ENCODE measurements at places on chromosomes 12 and 14.

DNA sequence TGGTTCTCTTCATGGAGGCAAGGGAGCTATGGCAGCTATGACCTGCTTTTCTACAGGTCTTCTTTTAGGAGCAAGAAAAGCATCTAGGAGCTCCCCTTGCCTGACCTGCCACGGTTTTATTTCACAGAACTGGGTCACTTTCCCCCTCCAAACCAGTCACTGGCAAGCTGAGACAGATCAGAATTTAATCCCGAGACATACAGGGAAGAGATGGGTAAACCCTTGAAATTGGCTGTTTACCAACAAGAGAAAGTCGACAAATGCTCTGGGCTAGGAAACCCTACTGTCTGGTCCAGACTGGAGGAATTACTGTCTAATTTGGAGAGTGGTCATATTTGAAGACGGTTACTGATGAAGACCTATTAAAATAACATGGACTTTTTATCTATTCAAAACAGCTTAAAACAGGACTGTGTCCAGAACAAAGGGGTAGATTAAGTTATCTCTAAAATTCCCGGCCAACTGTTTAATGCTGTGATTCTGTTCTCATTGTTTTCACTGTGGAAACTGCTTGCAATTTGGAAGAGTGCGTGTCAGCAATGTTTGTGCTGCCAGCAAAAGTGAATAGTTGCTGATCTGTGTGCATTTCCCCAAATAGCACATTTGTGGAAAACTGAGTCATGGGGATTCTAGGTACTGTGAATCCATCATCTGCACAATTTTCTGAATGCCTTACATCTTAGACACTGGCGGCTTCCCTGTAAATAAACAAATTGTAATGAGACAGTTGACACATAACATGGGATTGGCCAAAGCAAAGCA lies 73.4 kb upstream of the EEA1 start:
- no peak for DNase-seq

- no peak for DNase-seq
Observed at GRCh38 chr12:103903993-103904392, 26.2 kb upstream of the HSP90B1 start.

- peak; percentile 32 for DNase-seq
Observed at GRCh38 chr12:75892731-75893408, 138.7 kb downstream of the PHLDA1 start.

GRCh38 chr12:4300883-4301282 lies 20.1 kb upstream of the TIGAR start:
- DNase-seq, result no peak

GRCh38 chr14:85129921-85130320 lies 400.0 kb upstream of the FLRT2 start:
- no peak for DNase-seq

- DNase-seq, result no peak
Observed at GRCh38 chr14:59772233-59772632, 98.3 kb downstream of the RTN1 start.

DNA sequence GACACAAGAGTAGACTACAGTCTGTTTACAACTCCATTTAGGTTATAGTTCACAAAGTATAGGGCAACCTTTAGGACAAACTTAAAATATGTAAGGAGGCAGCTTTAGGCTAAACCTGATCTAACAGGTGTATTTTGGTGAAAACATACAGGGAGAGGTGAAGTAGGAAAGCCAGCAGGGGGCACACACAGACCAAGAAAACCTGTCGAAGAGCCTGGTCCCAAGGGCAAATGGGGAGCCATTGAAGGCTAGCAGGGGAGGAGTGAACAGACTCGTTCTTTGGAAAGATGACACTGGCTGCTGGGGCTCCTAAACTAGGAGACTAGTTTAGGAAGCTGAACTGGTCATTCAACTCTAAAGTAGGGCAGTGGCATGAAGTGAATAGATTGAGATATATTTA lies 138.8 kb upstream of the WSCD2 start:
- peak; percentile 28 for DNase-seq

- peak; percentile 50 for DNase-seq
Observed at GRCh38 chr14:59918824-59919569, 947 bp upstream of the LRRC9 start.

DNA sequence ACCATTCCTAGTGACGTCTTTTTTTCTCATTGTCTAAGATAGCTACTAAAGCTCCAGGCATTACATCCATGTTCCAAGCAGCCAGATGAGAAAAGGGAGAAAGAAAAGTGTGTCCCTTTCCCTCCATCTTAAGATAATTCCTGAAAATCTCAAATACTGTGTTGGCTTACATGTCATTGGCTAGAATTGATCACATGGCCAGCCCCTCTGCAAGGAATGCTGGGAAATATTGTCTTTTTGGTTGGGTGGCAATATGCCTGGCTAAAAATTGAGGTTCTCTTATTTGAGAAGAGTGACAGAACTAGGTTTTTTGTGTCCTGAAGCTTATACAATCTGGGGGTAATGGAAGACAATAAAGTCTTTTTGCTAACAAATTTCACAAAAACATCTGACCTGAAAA lies 264.3 kb downstream of the RPAP3 start:
- no peak for DNase-seq

- DNase-seq, result no peak
Observed at GRCh38 chr14:70664698-70665447, 23.2 kb downstream of the TTC9 start.

DNA sequence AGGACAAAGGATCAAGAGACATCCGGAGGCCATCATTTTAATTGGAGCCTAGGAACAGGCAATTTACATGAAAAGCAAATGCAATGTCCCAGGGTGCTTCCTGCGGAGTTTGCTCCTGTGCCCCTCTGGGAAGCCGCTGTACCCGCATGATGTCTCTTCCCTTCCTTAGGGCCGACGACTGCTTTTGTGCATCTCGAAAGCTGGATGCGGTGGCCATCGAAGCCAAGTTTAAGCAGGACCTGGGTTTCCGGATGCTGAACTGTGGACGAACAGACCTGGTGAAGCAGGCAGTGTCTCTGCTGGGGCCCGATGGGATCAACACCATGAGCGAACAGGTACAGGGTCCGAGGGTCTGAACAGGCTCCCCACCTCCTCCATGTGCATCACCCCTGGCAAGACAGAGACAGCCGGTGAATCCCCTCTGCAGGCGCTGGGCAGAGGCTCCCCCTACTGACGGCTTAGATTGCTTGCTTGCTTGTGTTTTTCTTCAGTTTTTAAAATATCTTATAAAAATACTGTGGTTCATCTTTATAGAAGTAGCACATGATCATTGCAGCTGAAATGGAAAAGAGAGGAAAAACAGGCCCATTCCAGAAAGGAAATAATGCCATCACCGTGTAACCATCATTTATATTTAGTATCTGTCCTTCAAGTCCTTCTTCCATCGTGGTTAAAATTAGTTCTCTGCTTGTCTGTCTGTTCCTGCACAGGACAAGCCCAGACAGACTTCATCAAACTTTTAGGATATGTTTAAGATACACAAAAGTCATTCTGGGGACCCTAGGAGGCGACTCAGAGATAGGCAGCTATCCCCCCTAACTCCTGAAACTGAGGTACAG lies 75.4 kb upstream of the PWP1 start:
- DNase-seq, result peak; percentile 60

DNA sequence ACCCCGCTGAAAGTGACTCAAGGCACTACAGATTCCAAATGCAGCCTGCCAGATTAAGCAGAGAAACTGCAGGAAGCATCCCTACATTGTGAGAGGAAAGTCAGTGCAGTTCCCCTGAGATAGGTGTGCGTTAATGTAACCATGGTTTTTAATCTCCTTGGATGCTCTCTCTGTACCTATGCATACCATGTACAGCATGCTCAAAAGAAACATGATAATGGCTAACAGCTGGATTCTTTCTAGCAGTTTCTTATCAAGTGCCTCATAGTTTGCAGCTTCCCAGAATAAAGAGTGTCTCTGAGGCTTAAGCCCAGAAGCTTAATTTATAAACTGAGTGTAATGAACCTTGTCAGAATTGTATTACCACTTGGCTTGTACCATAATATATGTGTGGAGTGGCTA lies 17.1 kb upstream of the MDM1 start:
- no peak for DNase-seq

- DNase-seq, result no peak
Observed at GRCh38 chr12:33825986-33826602, 196.2 kb upstream of the ALG10 start.

DNA sequence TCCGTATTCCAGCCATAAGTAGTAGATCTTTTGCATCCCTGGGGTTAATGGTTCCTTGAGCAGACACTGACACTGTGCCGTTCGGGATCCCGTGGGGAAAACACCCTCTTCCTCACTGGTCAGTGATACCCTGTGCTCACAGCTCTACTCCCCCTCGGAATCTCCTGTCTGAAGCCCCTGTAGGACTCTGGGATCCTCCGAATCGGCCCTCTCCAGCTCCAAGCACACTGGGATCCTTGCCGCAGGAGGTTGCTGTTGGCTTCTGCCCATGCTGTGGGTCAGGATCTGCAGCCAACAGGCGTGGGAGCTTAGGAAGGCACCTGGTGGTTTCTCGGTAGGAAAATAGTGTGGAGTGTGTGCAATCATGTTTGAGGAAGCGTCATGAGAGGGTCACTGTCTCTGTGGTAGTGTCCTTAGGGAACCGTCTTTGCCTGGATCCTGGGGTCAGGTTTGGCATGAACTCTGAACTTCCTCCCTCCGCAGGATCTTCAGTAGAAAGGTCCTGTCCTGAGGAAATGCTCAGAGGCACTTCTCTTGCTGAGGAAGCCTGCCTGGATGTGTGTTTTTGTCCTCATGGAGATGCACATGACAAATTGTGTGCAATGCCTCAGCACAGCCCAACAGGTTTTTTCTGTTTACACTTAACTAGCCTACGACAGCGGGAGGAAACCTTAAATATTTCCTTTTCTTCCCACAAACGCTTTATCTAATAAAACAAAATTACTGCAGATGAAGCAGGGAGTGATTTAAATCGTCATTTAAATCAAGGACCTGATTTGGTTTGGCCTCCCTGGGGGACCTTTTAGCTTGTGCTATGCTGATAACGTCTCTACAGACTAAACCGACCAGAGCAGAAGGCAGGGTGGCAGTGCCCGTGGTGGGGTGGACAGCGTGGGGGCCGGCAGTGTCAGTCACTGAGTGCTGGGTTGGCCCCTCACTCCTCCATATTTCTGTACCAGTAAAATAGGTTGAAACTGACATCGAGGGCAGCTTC lies 18.7 kb downstream of the FBXL14 start:
- DNase-seq, result peak; percentile 48

- DNase-seq, result no peak
Observed at GRCh38 chr14:94663538-94663937, 51.3 kb downstream of the SERPINA3 start.

DNA sequence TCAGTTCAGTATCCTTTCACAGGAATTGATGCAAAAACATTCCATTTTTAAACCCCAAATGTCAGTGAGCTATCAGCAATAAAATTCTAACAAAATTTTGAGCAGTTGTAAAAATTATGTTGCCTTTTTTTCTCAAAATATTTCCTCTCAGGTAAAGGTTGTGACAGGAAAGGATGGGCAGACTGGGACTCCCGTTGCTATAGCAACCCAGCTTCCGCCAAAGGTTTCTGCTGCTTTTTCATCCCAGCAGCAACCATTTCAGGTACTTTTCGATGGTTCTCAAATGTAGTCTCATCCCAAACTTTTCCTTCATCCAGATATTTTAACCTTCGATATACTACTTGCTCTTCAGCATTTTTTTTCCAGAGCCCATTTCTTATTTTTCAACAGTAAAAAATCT lies 13.6 kb downstream of the EP400 start:
- no peak for DNase-seq

- DNase-seq, result no peak
Observed at GRCh38 chr12:112806721-112807120, 15.2 kb downstream of the RPH3A start.

DNA sequence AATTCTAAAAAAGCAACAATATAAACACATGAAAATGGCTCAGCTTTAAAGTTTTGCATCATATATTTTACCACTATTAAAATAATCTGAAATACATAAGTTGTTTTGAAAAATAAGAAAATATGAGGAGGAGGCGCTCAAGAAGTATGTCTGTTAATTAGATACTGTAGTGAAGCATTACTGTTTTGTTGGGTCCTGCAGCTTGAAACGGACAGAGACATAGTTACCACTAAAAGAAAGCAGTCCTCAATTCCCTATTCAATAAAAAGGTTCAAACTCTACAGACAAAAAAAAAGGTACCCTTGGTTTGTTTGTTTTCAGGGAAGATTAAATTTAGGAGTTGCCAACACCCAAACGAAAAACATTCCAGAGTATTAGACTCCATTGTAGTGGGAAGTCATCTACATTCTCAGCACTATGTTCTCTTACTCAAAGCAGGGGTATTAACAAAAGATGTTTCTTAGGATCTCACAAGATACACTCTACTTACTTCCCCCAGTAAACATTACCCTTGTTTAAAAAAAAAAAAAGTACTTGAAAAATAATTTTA lies 3.0 kb downstream of the PAWR start:
- DNase-seq, result no peak

- DNase-seq, result no peak
Observed at GRCh38 chr12:122869207-122869973, 26.5 kb downstream of the VPS37B start.

GRCh38 chr12:13368971-13369370 lies 172.4 kb downstream of the EMP1 start:
- DNase-seq, result no peak

DNA sequence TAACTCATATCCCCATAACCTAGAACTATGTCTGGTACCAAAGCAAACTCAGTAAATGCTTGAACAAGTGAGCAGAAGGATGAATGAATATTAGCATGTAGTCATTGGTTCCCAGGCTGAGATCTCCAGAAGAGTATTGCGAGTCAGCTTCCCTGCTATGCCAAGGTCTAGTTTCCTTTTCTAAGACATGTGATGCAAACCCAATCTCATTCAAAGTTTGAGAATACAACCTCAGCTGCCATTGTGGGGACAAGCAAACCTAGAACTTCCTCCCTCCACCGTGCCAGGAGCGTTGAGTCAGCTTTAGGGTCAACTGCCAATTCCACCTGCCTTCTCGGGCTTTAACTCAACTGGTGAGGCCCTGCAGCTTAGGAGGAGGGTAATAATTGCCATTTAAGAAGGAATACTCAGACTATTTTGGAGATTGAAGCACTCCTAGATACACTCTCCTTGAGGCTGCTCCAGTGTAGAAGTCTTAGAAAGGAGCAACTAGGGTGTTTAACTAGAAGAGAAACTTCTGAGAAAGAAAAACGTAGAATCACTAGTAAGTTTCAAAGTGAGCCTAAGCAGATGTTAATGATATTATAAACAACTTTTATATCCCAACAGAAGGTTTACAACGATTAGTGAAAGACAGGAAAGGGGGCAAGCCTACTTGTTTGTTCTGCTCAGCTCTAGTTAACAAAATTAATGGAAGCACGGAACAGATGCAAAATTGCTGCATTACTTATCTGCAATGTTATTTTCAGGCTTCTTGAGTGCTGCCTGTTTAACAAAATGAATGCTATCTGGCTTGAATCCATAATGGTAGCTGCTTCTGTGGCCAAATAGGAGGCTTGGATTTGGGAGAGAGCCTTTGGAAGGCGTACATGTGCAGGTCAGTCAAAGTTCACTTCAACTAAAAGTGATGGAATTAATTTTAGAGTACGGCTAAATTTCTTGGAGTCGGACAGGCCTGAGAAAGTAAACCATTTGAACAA lies 96.9 kb downstream of the HELB start:
- DNase-seq, result no peak

Measured in SK-N-DZ (cell line).